ENCODE measurements at places on chromosomes 4 and X.

DNA sequence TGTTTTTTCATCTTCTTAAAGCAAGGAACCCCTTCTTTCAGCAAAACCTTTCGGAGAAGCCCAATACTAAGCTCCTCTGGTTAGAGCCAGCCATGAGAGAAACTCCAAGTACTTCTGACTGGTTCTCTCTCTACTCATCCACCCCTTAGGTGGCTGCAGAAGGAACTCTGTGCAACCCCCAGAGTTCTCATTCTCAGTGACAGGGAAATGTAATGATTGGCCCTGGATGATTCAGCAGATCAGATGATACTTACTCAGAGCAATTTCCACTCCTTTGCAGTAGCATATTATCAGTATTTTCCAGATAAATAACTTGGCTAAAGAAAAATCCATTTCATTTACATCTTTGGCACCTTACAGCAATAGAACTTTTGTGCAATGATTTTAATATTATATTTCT, 3.2 kb downstream of the SPP1 start:
- DNase-seq, result no peak

GRCh38 chrX:49784747-49785280, 44.3 kb upstream of the PAGE4 start:
- DNase-seq, result no peak

DNA sequence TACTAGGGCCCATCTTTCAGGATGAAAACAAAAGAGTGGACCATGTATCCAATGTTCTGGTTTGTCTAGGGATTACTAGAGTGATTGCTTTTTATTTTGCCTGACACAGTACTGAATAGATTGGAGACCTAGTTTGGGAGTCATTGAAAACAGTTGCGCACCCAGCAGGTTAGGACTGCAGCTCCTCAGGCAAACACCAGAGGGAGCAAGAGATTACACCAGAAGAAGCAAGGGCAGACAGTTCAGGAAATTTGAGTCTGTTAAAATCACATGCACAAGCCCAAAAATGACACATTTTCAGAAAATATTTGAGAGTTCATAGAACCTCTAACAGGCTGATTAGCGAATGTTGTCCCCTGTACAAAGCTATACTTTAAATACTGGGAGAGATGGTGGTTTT, 55.6 kb downstream of the CYLC1 start:
- no peak for DNase-seq

- no peak for DNase-seq
Measured at GRCh38 chr4:160370046-160370445, 1267.2 kb downstream of the RAPGEF2 start.

DNA sequence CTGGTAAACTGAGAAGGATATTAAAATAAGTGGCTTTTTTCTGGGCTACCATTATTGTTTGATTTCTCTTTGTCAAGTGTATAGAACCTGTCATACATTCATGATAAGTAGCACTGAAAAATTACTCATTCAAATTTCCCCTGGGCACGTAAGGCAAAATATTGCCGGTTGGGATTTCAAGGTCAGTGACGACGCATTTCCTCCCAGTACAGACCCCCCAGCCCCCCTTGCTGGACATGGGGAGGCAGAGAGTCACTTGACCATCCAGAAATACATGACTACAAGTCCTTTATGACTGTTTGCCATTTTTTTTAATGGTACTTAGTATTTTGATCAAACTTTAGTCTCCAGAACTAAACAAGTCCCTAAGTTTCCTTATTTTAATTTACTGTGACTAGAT, 6.8 kb upstream of the MND1 start:
- DNase-seq, result no peak

DNA sequence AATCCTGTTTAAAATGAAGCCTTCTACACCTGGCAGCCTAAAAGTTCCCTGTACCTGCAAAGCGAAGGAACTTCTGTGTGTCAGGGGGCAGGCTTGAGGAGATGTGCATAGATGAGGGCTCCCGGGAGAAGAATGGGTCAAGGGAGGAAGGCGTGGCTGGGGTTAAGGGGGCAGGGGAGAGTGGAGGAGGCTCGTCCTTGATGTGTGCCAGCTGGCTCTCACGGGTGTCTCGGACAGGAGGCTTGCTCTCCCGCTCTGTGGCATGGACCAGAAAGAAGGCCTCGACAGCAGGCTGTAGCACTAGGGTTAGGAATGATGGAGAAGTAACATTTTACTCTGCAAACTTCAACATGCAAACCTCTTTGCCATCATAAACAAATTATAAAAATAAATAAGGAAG, 104.6 kb upstream of the HSD17B10 start:
- no peak for DNase-seq

DNA sequence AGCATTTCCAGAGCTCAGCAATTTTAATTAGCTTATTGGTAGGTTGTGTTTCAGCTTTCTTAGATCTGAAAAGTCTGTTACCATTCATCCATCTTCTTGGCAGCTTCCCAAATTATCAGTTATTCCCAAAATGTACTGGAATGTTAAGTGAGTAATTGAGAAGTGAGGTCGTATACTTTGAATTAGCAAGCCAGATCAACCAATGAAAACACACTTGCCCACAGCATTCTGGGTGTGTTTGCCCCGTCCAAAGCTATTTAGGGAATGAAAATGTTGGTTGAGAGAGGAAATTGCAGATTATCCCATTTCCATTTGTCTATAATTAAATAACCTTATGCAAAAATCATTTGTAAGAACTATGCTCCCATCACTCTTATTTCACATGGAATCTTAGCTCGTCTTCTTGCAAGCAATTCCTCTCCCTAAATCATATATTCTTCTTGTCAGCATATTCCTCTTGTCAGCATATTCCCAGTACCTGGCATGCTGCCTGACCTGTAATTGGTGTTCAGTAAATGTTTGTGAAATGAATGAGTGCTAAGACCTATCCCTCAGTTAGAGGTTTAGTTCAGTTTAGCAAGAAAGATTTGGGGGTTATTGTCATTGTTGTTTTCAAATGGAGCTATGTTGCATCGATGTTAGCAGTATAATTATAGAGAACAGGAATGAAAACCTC, 23.3 kb upstream of the ANTXR2 start:
- DNase-seq, result no peak

Measured in stimulated activated CD8-positive, alpha-beta memory T cell treated with anti-CD3 and anti-CD28 coated beads, Interleukin-7, amount 100 ng/mL, for 1 hour (primary cell).